Stimulated activated CD4-positive, alpha-beta T cell treated with anti-CD3 and anti-CD28 coated beads, Interleukin-15, amount 100 ng/mL, for 24 hours (primary cell): ENCODE measurements at places on chromosomes 1 and 21.

DNA sequence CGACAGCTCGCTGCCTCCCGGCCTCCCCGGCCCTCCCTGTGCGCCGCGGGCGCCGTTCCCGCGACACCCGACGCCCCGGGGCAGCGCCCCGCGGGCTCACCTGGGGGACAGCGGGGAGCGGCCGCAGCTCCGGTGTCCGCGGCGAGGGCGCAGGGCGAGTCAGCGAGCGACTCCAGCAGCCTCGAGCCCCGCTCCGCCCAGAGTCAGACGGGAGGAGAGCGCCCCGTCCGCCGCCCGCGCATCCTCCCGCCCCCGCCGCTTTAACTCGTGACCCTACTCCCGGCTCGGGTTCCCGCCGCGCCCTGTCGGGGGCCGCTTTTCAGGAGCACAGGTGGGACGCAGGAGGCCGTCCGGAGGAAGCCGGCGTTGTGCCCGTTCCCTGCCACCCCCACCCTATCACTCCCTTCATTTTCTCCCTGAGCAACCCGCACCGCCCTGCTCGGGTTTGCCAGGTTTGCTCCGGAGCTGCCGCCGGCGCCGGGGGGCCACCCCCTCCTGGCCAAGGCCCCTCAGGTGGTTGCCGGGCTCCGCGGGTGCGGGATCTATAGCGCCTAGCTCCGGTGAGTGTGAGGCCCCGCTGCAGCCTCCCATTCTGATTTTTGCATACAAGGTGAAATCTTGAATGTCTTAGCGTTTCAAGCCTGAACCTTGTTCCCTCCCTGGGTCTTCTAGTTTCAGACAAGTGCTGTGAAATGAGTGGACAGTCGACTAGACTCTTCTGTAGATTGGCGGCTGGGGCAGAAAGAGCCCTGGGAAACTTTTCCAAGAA, at the start of gene MCOLN3:
MCOLN3 (minus strand) TSS at position 205 of the 769 bp plus-strand sequence. CDS start 3,140 bp downstream, outside the sequence.
- peak; percentile 59 for DNase-seq

DNA sequence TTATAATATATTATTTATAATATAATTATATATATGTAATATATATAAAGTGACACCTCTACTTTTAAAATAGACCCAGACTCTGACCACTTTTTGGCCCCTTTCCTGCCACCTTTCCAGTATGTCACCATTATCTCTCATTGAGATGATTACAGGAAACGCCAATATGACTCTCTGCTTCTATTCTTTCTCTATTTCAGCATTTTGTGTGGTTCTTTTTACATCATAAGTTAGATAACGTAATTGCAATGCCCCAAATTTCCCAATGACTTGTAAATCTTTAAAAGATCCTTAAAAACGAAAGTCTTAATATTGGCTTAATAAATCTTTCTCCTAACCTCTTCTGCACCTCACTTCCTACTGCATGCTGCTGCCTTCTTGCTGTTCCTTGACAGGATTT, 8.1 kb upstream of the GBP5 start:
- DNase-seq, result no peak

DNA sequence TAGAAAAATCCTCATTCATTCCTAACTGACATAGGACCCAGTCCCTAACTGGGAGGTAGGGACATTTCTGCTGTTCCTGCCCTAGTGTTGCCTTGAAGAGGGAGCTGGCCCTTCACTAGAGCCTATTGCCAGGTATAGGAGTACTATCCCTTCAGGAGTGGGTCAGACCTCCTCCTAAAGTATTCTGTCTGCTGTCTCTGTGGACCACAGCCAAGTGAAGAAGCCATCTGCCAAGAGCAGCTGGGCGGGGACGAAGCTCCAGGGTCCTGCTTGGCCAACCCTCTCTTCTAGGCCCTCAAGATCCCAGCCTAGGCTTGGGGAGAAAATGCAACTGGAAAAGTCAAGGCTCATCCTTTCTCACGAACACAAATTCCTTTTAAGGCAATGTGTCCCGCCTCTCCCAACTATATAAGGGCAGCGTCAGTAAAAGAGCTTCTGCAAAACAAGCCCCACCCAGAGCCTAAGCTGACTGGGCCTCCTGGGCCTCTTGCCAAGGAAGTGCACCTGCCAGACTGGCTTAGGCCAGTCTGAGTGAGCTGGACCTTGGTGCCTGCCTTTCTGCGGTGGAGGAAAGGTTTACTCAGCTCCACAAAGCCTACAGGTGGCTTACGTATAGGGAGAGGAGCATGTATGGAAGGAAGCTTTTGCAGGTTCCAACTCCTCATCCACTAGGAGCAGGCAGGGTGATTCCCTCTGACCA, 638 bp upstream of the TUFT1 start:
- DNase-seq, result peak; percentile 48

DNA sequence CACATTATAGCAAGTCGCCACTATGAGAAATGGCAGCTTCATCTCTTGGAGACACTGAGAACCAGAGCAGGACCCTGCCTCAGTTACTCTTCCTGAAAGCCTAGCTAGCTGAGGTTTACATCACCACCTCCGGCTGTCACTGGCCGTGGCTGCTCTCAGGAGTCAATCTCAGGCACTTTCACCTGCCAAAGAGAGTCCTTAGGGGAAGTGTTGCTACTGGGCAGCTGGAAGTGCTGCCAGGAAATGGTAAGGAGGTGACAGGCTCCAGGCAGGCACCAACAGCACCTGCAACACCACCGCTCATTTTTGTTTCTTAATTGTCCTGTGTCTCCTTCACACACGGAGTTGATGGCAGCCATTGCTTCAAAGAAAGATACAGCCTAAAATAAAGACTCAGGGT, 92.5 kb downstream of the DSCAM start:
- no peak for DNase-seq

DNA sequence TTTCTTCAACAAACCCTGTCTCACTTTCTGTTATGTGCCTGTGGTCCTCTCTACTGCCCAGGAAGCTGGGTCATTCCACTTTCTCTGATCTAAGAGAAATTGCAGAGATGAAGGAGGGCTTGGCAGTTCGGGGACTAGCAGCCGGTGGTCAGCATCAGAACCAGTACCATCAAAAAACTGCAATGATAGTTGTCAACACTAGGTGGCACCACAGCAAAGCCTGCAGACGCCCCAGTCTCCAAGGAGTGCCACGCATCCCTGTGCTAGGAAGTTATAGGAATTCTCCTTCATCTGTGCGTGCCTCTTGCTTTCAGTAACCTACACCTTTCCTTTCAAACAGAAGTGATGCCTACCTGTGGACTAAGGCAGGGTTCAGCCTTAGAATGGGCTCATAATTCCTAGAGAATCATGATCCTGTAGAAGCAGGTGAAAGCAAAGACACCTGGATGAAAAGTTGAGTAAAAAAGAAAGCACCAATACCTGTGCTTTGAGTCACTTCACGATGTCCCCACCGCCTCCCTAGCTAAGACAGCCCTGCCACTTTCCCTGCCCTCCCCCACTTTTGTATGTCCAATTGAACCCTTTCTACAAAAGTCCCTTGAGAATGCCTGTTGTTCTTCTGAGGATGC, 129.2 kb downstream of the ADAMTS1 start:
- DNase-seq, result peak; percentile 32

GRCh38 chr21:31501926-31502325, 157.6 kb upstream of the SOD1 start:
- DNase-seq, result no peak

DNA sequence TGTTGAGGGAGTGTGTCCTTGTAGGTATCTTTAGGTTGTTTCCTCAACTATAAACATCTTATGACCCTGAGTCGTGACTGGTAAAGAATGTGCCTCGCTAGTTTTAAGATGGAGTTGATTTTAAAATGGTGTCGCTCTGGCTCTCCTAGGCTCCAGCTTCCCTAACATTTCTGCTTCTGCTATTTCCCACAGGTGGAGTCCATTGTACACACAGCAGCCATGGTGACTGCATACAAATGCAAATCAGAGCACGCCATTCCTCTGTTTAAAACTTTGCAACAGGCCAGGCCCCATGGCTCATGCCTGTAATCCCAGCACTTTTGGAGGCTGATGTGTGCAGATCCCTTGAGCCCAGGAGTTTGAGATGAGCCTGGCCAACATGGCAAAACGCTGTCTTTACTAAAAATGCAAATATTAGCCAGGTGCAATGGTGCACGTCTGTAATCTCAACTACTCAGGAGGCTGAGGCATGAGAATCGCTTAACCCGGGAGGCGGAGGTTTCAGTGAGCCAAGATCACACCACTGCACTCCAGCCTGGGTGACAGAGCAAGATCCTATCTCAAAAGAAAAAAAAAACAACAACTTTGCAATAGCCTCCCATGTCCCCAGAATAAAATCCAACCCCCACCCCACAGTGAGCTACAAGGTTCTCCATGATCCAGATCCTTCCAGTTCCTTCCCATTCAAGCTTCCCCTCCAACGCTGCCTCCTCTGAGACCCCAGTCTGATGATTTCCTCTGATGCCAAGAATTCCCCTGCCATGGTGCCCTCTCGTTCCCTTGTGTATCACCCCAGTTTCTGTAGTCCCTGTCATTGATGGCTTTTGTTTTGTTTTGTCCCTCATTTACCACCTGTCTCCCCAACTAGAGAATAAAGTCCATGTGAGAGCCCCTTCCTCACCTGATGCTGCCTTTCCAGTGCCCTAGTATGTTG, 36.9 kb upstream of the KLHDC7A start:
- no peak for DNase-seq

- DNase-seq, result no peak
Measured at GRCh38 chr1:106889583-106889982, 166.9 kb upstream of the PRMT6 start.

DNA sequence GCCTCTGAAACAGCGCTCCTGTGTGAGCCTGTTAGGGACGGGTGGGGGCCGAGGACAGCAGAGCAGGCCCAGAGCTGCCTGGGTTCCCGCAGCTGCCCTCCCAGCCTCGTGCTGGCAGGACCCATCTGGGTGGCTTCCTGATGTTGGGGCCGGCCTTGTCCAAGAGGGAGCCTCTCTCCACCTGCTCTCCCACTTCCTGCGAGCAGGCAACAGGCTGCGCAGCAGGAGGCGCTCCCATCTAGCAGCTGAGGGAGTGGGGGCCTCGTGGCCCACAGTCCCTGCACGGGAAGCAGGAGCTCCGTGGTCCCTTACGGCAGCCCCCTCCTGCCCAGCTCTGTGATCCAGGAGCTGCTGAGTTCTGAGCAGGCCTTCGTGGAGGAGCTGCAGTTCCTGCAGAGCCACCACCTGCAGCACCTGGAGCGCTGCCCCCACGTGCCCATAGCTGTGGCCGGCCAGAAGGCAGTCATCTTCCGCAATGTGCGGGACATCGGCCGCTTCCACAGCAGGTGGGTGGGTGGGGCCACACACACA, 68.0 kb downstream of the TRIM11 start:
- no peak for DNase-seq

GRCh38 chr1:230299191-230300006, 126.7 kb downstream of the PGBD5 start:
- DNase-seq, result no peak

GRCh38 chr1:207815913-207816291, 64.0 kb downstream of the CD46 start:
- peak; percentile 59 for DNase-seq
